ENCODE measurements at places on chromosomes 5 and 9. TPM values are rescaled to one million over a fixed set of nuclear protein-coding genes. Genes with fewer than 3 reads are reported as not detected.

DNA sequence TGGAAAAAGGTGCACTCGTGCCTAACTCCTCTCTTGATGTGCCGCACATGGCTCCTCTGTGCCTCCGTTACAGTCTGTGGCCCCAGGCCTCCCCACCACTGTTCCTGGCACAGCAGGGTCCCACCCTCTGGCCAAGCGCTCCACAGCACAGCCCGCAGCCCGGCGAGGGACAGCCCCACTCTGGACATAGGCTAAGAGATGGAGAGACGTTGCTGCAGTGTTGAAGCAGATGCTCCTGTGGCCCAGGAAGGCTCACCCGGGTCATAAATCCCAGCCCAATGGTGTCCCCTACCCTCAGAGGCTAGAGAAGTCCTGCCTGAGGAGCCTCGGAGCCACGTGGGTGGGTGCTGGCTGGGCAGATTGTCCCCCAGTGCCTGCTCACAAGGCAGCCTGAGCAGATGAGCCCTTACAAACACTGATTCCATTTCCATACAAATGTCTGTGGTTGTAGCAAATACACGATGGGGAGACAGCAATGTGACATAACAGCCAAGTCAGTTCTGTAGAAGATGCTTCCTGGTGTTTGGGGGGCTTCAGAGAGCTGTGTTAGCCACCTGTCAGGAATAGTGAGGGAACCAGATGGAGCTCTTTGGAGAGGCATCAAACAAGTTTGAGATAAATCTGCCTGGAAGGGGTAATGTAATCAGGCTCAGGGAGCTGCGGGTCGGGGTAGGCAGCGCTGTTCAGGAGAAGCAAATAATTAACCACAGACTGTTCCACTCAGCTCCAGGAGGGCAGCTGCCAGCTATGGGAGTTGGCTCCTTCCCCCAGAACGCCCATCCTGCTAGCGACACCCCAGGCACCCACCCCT, 41.7 kb downstream of the C5orf15 start:
- no peaks in the 10 kb centered on the region for H3K27me3 ChIP-seq
- H3K4me3 ChIP-seq, result no peak overlapping the region
- DNase-seq, result no peak
- H3K27ac ChIP-seq, result no peak overlapping the region
- no peaks in the 10 kb centered on the region for H3K36me3 ChIP-seq

GRCh38 chr5:125424402-125425141, 678.1 kb upstream of the ZNF608 start:
- no peak for DNase-seq
- H3K27me3 ChIP-seq, result no peaks in the 10 kb centered on the region
- no peaks in the 10 kb centered on the region for H3K4me1 ChIP-seq
- no peak overlapping the region for H3K4me3 ChIP-seq
- no peaks in the 10 kb centered on the region for H3K36me3 ChIP-seq
- H3K27ac ChIP-seq, result no peak overlapping the region

- DNase-seq, result no peak
- no peak overlapping the region for H3K4me3 ChIP-seq
- no peak overlapping the region for H3K27ac ChIP-seq
- H3K27me3 ChIP-seq, result no peaks in the 10 kb centered on the region
Observed at GRCh38 chr5:179994583-179995323, 76.8 kb downstream of the RNF130 start.

GRCh38 chr9:20199111-20199510, 410.3 kb upstream of the SLC24A2 start:
- no peak overlapping the region for H3K27ac ChIP-seq
- H3K36me3 ChIP-seq, result no peaks in the 10 kb centered on the region
- peaks cover 3% of the 10 kb centered on the region for H3K27me3 ChIP-seq
- H3K4me3 ChIP-seq, result no peak overlapping the region
- DNase-seq, result no peak
- no peaks in the 10 kb centered on the region for H3K4me1 ChIP-seq

GRCh38 chr5:106521701-106522100, 1149.0 kb downstream of the EFNA5 start:
- no peaks in the 10 kb centered on the region for H3K36me3 ChIP-seq
- H3K27me3 ChIP-seq, result no peaks in the 10 kb centered on the region
- no peak for DNase-seq

GRCh38 chr5:160119905-160120266, 636 bp upstream of the PWWP2A start:
- peak overlapping the region; percentile 36 for H3K4me3 ChIP-seq
- no peak for DNase-seq
- peaks cover 3% of the 10 kb centered on the region for H3K4me1 ChIP-seq
- no peak overlapping the region for H3K27ac ChIP-seq

DNA sequence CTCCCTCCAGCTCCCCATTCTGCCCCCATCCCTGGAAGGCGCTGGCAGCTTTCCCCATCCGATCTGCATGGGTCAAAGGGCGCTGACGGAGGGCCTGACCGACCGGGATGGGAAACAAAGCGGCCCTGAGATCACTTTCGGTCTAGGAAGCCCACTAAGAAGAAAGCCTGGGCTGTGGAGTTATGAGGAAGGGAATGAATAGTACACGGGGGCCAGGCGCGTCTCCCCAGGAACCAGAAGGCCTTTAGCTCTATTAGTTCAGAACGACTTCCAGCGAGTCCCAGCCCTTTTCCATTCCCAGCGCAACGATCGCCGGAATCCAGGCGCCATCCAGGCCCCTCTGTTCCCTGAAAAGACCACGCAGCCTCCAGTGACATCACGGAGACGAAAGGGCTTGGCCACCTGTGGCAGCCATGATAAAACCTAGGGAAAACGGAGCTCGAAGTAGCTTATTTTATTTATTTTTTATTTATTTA, 70.1 kb upstream of the CCDC180 start:
- H3K4me1 ChIP-seq, result no peaks in the 10 kb centered on the region
- H3K36me3 ChIP-seq, result no peaks in the 10 kb centered on the region
- DNase-seq, result no peak
- no peak overlapping the region for H3K27ac ChIP-seq
- peaks cover 5% of the 10 kb centered on the region for H3K27me3 ChIP-seq
- no peak overlapping the region for H3K4me3 ChIP-seq

DNA sequence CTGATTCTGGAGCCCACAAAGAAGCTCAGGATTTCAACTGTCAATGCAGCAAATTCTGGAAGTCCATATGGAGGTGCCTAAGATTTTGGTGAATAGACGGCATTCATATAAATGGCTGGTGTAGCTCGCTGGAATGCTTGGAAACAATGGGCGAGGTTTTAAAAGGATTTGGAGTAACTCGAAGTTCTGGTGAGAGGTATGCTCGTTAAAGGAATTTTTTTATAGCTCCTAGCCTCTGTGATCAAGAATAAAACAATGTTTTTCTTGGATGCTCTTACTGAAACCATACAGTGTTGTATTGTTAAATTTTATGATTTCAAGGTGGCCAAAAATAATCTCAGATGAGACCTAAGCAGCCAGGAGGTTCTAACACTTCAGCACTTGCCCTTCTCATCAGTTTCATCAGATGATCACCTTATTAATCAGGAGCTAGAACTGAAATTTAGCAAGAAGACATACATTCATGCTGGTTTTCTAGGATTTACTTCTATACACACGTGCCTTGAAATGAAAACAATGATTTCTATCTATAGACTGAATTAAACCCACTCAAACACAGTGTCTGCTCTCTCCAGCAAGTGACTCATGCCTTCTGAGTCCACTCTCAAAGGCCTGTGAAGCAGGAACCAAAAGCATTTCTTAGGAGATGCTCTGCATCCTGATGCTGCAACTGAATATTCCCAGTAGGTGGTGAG, 79.2 kb downstream of the OTULIN start:
- H3K4me1 ChIP-seq, result peaks cover 13% of the 10 kb centered on the region
- no peak overlapping the region for H3K4me3 ChIP-seq
- DNase-seq, result no peak
- H3K27ac ChIP-seq, result no peak overlapping the region
- no peaks in the 10 kb centered on the region for H3K36me3 ChIP-seq

DNA sequence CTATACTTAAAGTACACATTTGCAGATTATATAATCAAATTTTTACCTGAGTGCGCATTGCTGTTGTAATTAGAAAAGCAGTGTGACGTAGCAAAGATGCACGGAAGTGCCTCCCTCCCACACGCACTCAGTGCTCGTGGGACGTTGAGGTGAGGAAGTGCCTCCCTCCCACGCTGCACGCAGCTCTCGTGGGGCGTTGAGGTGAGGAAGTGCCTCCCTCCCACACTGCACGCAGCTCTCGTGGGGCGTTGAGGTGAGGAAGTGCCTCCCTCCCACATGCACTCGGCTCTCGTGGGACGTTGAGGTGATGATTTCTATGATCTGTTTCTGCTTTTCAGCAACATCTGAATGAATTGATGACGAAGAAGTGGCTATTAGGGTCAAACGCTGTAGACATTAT, 21.0 kb downstream of the EXOC3 start:
- H3K27ac ChIP-seq, result no peak overlapping the region
- DNase-seq, result no peak
- no peaks in the 10 kb centered on the region for H3K4me1 ChIP-seq
- no peak overlapping the region for H3K4me3 ChIP-seq
- peaks cover 24% of the 10 kb centered on the region for H3K36me3 ChIP-seq

DNA sequence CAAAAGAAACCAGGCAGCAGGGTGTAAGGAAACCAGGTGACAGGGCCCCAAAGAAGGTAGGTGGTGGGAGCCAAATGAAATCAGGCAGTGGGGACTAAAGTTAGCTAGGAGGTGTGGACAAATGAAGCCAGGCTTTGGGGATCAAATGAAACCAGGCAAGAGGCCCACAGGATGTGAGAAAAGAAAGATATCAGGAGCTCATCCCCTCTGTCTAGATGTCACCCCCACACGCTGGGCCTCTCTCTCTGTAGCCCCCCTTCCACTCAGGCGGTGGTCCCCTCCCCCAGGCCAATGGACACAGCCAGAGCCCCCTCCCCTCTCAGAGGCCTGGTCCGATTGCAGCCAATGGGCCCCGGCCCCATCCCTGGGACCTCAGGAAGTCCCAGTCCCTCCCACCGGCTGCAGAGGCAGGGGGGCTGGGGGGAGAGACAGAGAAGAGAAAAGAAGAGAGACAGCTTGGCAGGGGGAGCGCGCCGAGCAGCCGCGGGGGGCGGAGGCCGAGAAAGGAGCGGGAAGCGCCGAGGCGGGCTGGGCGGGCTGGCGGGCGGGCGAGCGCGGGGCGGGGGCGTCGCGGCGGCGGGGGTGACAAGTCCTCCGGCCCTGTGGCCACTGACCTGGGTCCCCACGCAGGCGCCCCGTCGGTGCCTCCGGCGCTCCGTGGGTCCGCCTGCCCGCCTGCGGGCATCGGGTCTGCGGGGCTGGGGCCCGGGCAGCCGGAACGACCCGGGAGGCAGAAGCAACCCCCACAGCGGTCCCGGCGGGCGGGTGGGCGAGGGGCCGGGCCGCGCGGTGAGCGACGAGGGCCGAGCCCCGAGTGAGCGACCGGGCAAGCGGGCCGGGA, 11.9 kb downstream of the CNTFR start:
- H3K4me1 ChIP-seq, result no peaks in the 10 kb centered on the region
- no peak overlapping the region for H3K4me3 ChIP-seq
- no peak for DNase-seq

GRCh38 chr5:57831932-57832331, 349.3 kb upstream of the ACTBL2 start:
- no peaks in the 10 kb centered on the region for H3K27me3 ChIP-seq
- H3K27ac ChIP-seq, result no peak overlapping the region
- no peak for DNase-seq

DNA sequence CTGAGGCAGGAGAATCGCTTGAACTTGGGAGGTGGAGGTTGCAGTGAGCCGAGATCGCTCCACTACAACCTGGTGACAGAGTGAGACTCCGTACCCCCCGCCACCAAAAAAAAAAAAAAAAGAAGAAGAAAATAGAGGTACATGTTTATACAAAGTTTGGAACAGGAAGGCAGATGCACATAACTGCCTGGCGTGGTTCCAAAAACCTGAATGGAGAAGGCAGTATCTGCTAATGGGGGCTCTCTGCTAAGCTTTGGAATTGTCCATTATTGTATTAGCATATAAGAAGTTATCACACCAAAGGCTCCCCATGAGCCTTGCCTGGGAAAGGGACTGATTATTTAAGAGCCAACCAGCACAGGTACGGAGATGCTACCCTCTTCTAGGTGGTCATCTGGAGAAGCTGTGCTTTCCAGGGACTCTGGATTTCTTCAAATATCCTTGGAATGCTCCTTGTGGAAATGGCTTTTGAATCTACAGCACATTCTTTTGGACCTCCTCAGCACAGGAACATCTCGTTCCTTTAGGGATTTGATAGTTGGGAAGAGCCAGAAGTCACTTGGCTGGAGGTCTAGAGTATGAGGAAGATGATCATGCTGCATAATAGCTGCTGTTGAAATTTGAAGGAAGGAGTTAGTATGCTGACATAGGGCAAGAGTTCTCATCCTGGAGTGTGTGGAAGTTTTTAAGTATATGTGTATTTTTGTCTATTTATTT, 42.5 kb upstream of the ABCA1 start:
- no peaks in the 10 kb centered on the region for H3K36me3 ChIP-seq
- no peak overlapping the region for H3K27ac ChIP-seq
- DNase-seq, result no peak
- peaks cover 4% of the 10 kb centered on the region for H3K4me1 ChIP-seq
- H3K27me3 ChIP-seq, result 0 out of 2 replicates have a peak, but pooled peaks cover 2% of the 10 kb centered on the region
- H3K4me3 ChIP-seq, result no peak overlapping the region

DNA sequence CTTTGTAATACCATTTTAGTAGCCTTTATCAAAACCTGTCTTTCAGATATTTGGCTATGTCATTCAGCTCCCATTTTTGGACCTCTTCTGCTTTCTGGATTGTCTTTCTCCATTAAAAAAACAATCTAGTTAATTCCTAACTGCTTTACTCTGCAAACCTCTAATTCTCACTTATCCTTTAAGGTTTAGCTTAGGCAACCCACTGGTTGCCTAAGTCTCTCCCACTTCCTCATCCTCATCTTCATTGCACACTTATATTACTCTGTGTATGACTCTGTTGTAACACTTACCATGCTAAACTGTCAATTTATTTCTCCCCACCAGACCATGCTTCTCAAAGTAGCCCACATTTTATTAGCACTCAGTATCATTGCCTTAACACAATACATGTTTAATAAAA, 205.0 kb upstream of the DMRTA1 start:
- no peak overlapping the region for H3K27ac ChIP-seq
- H3K36me3 ChIP-seq, result no peaks in the 10 kb centered on the region
- H3K4me1 ChIP-seq, result peaks cover 19% of the 10 kb centered on the region
- DNase-seq, result no peak
- H3K4me3 ChIP-seq, result no peak overlapping the region
- no peaks in the 10 kb centered on the region for H3K27me3 ChIP-seq

- H3K27me3 ChIP-seq, result no peaks in the 10 kb centered on the region
- H3K4me3 ChIP-seq, result no peak overlapping the region
- DNase-seq, result peak; percentile 77
- no peak overlapping the region for H3K27ac ChIP-seq
- H3K36me3 ChIP-seq, result no peaks in the 10 kb centered on the region
Observed at GRCh38 chr9:115035841-115036612, 81.9 kb downstream of the TNC start.

DNA sequence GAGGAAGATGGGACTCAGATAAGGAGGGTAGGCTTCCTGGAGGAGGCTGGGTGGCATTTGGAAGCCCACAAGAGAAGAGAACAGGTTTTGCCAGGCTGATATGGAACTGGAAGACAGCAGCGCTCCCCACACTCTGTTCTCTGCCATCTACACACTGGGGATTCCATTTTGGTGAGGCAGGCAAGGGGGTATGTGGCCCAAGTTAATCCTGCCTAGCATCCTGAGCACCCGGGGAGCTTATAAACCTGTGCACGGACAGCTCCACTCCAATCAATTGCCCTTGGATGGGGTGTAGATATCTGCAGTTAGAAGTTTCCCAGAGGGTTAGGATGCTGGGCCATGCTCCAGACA, 158.8 kb downstream of the MACROH2A1 start:
- H3K4me3 ChIP-seq, result no peak overlapping the region
- no peaks in the 10 kb centered on the region for H3K4me1 ChIP-seq
- no peaks in the 10 kb centered on the region for H3K36me3 ChIP-seq

SEMA4D gene
- total RNA-seq, result 120 TPM

PIGO gene
- total RNA-seq, result 23.2 TPM

PCDHB7 gene
- not detected for total RNA-seq

ANKRD18A gene
- total RNA-seq, result not detected

IRX4 gene
- total RNA-seq, result not detected

CATSPER3 gene
- total RNA-seq, result 0.18 TPM

OR1Q1 gene
- not detected for total RNA-seq
